HS-5 (cell line): ENCODE measurements at places on chromosomes 4 and X.

GRCh38 chrX:69291116-69291515 is 125.9 kb upstream of the PJA1 start:
- DNase-seq, result no peak

- DNase-seq, result no peak
Observed at GRCh38 chr4:4418676-4419390, 31.9 kb downstream of the NSG1 start.

DNA sequence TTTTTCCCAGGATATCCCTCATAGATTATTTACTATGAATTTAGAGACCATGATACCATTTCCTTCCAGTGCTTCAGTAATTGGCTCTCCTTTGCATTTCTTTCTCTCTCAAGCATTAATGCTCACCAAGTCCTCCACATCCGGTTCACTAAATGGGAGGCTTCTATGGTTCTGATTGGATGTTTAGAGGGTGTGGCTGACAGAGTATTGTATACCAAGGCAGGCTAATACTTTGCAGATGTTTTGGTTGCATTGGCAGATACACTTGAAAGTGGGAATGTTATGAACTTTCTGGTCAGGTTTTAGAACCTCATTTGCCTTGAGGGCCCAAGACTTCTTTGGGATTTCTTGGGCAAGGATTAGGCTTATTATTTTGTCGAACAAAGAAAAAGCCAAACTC is 24.2 kb downstream of the CBLL2 start:
- DNase-seq, result no peak

GRCh38 chr4:154692304-154692818 is 51.4 kb upstream of the LRAT start:
- DNase-seq, result no peak

DNA sequence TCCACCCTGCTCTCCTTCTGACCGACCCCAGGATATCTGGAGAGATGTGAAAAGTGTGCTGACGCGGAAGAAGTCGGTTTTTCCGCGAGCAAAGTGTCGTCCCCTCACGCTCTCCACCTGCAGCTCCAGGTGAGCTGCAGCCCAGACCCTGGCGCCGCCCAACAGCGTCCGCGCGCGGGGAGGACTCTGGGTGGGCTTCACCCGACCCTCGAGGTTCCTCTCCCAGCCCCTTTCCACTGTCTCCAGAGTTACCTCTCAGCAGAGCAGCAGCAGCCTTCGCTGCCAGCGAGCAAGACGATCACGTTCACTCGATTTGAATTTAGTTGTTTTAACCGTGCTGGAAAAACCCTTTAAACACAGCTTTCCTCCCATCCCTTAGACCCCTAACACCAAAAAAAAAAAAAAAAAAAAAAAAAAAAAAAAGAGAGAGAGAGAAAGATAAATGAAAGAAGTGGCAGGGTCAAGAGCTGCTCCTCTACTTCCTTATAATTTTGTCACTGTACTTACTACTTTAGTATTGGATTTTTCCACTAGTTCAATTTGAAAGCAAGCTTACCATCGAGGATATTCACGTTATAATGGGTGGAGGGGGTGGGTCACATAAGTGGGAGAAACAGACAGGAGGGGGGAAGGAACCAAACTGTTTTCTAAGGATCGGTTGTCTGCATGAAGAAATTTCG is 758 bp upstream of the NR3C2 start:
- no peak for DNase-seq

- DNase-seq, result no peak
Observed at GRCh38 chr4:144340931-144341330, 200.4 kb upstream of the GYPA start.

- no peak for DNase-seq
Observed at GRCh38 chrX:150163221-150163930, 199.7 kb upstream of the MAMLD1 start.
